Activated CD4-positive, alpha-beta memory T cell treated with anti-CD3 and anti-CD28 coated beads, Interleukin-2, amount 10 ng/mL, durations not matched to agents 7 days and 5 days (primary cell): ENCODE measurements at places on chromosomes 3 and 15. TPM values are rescaled to one million over a fixed set of nuclear protein-coding genes. Genes with fewer than 3 reads are reported as not detected.

GRCh38 chr3:29267226-29267625 is 13.6 kb upstream of the RBMS3 start:
- H3K27me3 ChIP-seq, result no peaks in the 10 kb centered on the region
- no peak overlapping the region for H3K27ac ChIP-seq
- H3K4me1 ChIP-seq, result no peaks in the 10 kb centered on the region
- H3K36me3 ChIP-seq, result no peaks in the 10 kb centered on the region
- no peak overlapping the region for H3K4me3 ChIP-seq

GRCh38 chr3:46360907-46361306 is 7.0 kb downstream of the CCR2 start:
- H3K27me3 ChIP-seq, result peaks cover 23% of the 10 kb centered on the region
- H3K36me3 ChIP-seq, result peaks cover 68% of the 10 kb centered on the region
- H3K27ac ChIP-seq, result peak overlapping the region; percentile 45

DNA sequence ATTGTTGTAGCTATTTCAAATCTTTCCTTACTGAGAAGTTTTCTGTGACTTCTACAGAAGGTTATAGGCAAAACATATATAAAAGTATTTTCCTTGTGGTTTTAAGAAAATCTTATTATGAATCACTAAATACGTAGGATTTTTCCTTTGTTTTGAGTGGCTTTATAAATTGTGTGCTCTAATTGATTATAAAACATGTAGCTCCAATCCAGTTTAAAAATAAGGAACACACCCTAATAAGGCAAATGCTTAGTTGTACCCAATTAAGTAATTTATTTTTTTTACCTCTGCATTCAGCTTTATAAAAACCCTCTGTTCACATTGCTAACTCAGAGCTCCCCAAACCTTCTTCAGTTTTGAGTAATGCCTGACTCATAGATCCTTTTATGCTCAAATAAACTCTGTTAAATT is 408.0 kb downstream of the NAALADL2 start:
- no peaks in the 10 kb centered on the region for H3K27me3 ChIP-seq
- DNase-seq, result no peak
- no peaks in the 10 kb centered on the region for H3K4me1 ChIP-seq
- H3K27ac ChIP-seq, result no peak overlapping the region
- H3K4me3 ChIP-seq, result no peak overlapping the region

GRCh38 chr3:176328666-176329065 is 868.6 kb downstream of the TBL1XR1 start:
- H3K36me3 ChIP-seq, result no peaks in the 10 kb centered on the region
- H3K27me3 ChIP-seq, result no peaks in the 10 kb centered on the region
- H3K4me3 ChIP-seq, result no peak overlapping the region

GRCh38 chr3:143041903-143042302 is 40.5 kb downstream of the U2SURP start:
- no peak overlapping the region for H3K27ac ChIP-seq
- H3K4me1 ChIP-seq, result peaks cover 2% of the 10 kb centered on the region
- no peak overlapping the region for H3K4me3 ChIP-seq
- H3K36me3 ChIP-seq, result peaks cover 48% of the 10 kb centered on the region
- H3K27me3 ChIP-seq, result no peaks in the 10 kb centered on the region

RTP3 gene
- total RNA-seq, result not detected

ARHGEF26 gene
- 0.13 TPM for total RNA-seq
